ENCODE measurements at places on chromosomes 5 and 9.

- DNase-seq, result no peak
These were observed 15.6 kb downstream of the SNX2 start for GRCh38 chr5:122790354-122791103.

DNA sequence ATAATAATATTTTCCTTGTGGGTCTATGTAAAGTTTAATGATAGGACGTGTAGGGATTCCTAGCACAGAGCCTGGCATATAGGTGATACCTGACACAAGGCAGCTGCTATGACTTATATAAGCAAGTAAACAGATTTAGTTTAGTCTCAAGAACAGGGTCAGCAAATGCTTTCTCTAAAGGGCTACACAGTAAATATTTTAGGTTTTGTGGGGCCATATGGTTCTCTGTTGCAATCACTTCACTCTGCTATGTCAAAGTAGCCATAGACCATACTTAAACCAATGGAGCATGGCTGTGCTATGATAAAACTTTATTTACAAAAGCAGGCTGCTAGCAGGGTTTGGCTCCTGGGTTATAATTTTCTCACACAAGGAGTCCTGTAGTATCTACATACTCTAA is 204.8 kb upstream of the KLF4 start:
- no peak for DNase-seq

- peak; percentile 43 for DNase-seq
These were observed 21.6 kb downstream of the RAB14 start for GRCh38 chr9:121179930-121180681.

- no peak for DNase-seq
These were observed 18.6 kb downstream of the SLC6A7 start for GRCh38 chr5:150208187-150209098.

DNA sequence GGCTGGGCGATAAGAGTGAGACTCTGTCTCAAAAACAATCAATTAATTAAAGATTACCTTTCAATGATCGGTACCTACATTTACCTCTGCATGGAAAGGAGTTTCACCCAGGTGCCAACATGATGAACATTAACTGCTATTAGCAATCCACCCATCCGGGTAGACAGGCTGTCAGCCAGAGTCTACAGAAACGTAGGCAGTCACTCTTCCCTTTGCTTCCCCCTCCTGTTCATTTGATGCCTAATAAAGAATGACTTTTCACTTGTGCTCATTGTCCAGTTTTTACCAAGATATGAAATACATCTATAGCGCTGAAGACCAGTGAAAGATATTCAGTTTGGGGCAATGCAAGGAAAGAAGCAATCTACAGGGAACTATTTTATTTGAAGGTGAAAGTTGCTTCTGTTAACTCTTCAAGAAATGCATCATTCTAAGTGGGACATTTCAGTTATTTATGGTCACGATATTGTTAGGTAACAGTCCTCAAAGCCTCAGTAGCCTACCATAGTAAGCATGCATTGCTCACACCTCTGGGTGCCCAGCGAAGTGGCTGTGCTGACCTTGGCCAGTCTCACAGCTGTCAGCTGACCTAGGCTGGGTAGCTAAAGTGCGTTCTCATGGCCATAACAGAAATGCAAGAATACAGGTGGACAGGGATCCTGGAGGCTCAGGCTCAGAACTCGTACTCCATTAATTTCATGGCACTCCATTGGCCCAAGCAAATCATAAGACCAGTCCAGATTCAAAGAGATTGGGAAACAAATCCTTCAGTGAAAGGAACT is 87.2 kb upstream of the DMRT1 start:
- no peak for DNase-seq

All from A673 (cell line).